ENCODE measurements at places on chromosomes 6 and 20. TPM values are rescaled to one million over a fixed set of nuclear protein-coding genes. Genes with fewer than 3 reads are reported as not detected.

MACROD2 gene
- 0.51 TPM for total RNA-seq

CYP39A1 gene
- total RNA-seq, result 5.1 TPM

BPIFB2 gene
- not detected for total RNA-seq

NKX2-4 gene
- 3.8 TPM for total RNA-seq

PTK7 gene
- total RNA-seq, result 61.8 TPM

IL17A gene
- not detected for total RNA-seq

TREML1 gene
- not detected for total RNA-seq

SPTLC3 gene
- 10.0 TPM for total RNA-seq

ADAM33 gene
- total RNA-seq, result not detected

TSPO2 gene
- total RNA-seq, result not detected

ADGRF4 gene
- total RNA-seq, result 2.7 TPM

TMX4 gene
- 10.2 TPM for total RNA-seq

TUBB2B gene
- 104 TPM for total RNA-seq

CLIC5 gene
- not detected for total RNA-seq

RBM39 gene
- total RNA-seq, result 263 TPM

HSPA1L gene
- 0.80 TPM for total RNA-seq

WFDC5 gene
- total RNA-seq, result not detected

MUCL3 gene
- total RNA-seq, result not detected

RBPJL gene
- total RNA-seq, result not detected

ADGRB3 gene
- under 0.01 TPM for total RNA-seq

CDH4 gene
- 2.1 TPM for total RNA-seq

CST5 gene
- total RNA-seq, result not detected

KCNQ2 gene
- 0.17 TPM for total RNA-seq

NRN1 gene
- 38.3 TPM for total RNA-seq

SYNDIG1 gene
- 0.80 TPM for total RNA-seq

PI16 gene
- not detected for total RNA-seq

MEI4 gene
- total RNA-seq, result 0.11 TPM

TNFRSF21 gene
- 39.3 TPM for total RNA-seq

LPA gene
- not detected for total RNA-seq

PRRT1 gene
- not detected for total RNA-seq
